ENCODE measurements at places on chromosomes 2 and 18.
A peak's percentile ranks its signal among the peaks of the same experiment; 100 is the strongest.

DNA sequence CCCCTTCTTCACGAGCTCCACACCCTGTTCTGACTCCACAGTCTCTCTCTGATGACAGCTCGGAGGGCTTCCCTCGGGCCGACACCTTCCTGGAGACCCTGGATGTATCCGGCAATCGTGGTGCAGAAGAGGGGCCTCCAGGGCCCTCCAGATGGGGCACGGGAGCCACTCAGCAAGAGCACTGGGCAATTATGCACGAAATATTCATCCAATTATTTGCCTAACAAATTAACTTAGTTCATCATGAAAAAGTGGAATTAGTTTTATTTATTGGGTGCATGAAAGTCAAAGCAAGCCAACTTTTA lies 277.3 kb upstream of the HDAC4 start:
- DNase-seq, result no peak

DNA sequence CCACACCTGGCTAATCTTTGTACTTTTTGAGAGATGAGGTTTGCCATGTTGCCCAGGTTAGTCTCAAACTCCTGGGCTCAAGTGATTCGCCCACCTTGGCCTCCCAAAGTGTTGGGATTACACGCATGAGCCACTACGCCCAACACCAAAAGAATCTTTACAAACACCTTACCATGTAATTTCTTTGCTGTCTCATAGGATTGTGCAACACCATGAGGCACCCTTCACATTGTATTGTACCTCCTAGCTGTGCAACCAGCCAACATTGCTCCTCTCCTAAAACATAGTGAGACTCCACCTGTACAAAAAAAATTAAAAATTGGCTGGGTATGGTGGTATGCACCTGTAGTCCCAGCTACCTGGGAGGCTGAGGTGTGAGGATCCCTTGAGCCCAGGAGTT lies 3.1 kb upstream of the MFSD6 start:
- DNase-seq, result no peak

GRCh38 chr2:207655000-207655399 lies 29.8 kb upstream of the METTL21A start:
- DNase-seq, result no peak

- peak; percentile 57 for DNase-seq
These were observed 207.9 kb downstream of the ARL4C start for GRCh38 chr2:234288974-234289455.

DNA sequence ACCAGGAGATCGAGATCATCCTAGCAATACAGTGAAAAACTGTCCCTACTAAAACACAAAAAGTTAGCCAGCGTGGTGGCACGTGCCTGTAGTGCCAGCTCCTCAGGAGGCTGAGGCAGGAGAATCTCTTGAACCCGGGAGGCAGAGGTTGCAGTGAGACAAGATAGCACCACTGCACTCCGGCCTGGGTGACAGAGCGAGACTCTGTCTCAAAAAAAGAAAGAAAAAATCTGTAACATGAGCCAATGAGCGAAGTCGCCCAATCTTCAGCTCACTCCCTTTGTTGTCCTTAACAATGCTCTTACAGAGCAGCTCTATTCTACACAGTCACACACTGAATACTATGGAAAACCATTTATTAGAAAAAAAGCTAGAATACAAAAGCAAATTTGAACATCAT lies 22.0 kb downstream of the FAM98A start:
- DNase-seq, result no peak

DNA sequence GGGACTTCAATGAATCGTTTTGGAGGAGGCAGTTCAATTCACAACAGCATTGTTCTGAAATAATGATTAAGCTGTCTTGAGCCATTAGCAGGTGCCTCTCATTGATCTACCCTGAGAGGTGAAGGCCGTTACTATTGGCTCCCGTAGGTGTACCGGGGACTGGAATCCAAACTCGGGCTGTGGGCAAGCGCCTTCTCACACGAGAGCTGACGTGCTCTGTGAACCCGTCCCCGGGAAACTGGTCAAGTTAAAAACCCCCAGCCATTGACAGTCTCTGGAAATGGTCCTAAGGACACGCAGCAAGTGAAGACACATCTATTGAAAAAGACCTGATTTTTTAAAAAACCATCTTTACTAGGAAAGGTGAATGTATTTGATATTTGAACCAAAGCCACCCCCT lies 8.1 kb upstream of the NFATC1 start:
- no peak for DNase-seq

DNA sequence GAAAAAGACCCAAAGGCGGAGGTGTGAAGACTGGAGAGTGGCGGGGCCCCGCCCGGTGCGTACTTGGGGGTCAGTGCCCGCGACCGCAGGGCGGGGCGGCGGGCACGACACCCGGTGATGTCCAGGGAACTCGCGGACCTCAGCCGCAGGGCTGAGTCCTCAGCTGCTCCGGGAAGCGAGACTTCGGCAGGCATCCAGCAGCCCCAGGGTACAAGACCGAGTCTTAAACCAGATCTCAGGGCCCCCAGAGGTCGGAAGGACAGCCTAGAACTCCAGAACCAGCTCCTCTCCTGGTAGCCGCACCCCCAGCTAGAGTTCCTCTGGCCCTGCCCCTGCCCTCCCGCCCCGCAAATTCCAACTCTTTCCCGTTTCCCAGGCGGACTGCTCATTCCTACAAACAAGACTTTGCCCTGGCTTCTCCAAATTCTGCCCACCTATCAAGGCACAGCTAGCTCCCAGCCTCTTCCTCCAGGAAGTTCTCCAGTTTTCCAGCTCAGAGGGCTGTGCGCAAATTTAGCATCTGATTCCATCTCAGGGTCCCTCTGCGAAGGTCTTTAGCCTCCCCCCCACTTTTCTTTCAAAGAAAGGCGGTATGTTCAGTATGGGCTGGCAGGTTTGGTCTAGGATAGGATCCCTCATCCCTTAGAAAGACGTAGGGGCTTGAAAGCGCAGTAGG lies 26.0 kb upstream of the NOTO start:
- no peak for DNase-seq

- no peak for DNase-seq
These were observed 633 bp downstream of the MALT1 start for GRCh38 chr18:58671632-58672564.

GRCh38 chr2:205198140-205198525 lies 484.2 kb upstream of the NRP2 start:
- no peak for DNase-seq

GRCh38 chr2:236169151-236169721 lies 1.1 kb upstream of the GBX2 start:
- DNase-seq, result no peak

GRCh38 chr2:82752396-82752795 lies 1706.7 kb downstream of the SUCLG1 start:
- DNase-seq, result no peak

DNA sequence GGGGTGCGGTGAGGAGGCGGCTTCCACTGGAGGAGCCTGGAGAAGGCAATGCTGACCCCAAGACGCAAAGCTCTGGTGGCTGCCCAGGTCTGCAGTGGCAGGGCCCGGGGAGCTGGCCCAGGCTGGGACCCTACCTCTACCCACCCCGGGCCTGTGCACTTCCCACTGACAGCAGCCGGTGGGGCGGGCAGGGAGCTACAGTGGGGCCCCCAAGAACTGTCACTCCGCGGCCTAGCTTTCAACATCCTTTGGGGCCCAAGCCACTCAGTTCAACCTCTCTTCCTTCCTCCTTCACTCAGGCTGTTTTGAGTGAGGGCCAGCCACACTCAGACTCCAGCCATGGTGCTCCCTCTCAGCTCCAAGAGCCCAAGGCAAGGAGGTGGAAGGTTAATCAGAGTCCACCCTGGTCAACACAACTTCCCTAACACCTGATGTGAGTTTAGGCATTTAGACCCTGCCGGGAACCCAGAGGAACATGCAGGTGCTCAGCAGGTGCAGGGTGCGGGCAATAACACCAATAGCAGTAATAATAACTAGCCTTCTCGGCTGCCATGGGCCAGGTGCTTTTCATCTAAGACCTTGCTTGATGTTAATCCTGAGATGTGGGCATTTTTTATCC lies 93.6 kb downstream of the ZFP36L2 start:
- no peak for DNase-seq

DNA sequence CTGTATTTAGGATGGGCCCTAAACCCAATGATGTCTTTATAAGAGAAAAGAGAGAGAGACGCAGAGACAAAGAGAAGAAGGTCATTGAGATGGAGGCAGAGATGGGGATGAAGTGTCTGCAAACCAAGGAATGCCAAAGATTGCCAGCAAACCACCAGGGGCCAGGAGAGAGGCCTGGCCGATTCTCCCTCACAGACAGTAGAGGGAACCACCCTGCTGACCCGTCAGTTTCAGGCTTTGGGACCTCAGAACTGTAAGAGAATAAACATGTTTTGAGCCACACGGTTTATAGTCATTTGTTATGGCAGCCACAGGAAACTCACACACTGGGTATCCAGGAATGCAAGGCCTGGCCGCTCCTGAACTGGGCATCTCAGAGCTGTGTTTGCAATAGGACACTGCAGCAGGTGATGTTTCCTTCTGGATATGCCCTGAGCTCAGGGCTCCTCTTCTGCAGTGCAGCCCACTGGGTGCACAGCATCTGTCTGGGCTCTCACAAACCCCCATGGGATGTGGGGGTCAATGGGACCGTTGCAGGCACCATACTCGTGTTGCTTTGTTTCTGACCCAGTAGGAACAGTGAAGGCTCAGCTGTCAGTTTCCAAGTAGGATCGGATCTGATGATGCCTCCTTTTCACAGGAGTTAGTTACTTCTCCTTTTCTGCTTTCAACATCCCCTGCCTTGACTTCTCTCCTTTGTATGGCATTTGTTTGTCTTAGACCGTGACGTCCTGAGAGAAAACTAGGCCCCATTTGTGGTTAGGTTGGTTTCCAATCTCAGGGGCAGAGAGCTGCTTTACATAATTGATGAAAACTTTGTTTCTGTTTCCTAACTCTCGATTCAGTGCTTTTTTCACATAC lies 20.8 kb downstream of the PTPN18 start:
- no peak for DNase-seq

GRCh38 chr18:12239431-12239830 lies 14.7 kb upstream of the CIDEA start:
- DNase-seq, result no peak

GRCh38 chr2:58357521-58357920 lies 116.4 kb upstream of the FANCL start:
- no peak for DNase-seq
